ENCODE measurements at places on chromosomes 12 and 14.

DNA sequence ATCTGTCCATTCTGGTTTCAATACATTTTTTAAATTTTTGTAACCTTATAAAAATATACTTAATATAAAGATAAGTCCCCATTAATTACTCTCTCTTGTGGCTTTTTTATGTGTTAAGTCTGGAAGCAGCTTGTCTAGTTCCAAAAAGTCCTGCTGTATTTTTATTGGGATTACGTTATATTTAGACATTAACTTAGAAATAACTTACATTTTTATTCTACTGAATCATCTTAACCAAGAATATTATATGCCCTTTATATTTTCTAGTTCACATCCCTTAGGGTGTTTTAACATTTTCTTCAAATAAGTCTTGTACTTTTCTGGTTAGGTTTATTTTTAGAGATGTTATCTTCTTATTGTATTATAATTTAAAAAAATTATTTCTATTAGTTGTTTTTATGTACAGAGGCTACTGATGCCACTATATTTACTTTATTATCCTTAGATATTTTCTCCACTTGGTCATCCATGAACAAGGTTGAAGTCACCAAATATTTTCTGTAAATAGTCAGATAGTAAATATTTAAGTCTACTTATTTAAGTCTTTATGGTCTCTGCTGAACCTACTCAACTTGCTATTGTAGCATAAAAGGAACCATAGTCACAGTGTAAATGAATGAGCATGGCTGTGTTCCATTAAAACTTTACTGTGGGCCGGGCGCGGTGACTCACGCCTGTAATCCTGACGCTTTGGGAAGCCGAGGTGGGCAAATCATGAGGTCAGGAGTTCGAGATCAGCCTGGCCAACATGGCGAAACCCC lies 132.4 kb upstream of the NEDD1 start:
- DNase-seq: no peak

DNA sequence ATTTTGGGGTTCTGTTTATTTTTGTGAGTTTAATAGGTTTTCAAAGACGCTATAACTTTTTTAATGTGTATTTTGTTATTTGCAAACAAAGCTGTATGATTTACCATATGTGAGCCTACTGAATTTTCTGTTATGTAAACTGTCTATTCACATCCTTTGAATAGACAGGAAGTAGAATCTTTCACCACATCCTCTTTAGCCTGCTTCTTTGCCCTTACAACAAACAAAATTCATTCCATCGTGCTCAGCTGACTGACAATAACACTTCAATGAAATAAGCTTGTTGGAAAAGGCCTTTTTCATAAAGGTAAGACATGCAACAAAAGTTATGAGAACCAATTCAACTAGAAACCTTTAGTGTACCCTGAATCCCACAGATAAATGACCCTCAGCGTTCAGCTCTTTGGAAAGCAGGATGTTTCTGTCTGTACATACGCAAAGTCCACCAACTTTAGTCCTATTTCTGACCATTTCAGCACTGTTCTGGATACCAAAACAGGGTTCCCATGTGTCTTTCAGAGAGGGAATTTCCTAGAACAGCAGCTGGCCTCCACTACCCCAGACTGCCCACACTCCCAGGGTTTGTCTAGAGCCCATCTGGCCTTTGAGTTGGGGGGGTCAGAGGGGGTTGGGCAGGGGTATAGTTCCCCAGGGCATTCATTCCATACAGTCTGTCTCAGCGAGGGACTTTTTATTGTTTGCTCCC lies 71.3 kb downstream of the DUSP6 start:
- DNase-seq: peak; percentile 13

- DNase-seq: no peak
Measured at GRCh38 chr14:22263961-22264360, 325.1 kb downstream of the DAD1 start.

DNA sequence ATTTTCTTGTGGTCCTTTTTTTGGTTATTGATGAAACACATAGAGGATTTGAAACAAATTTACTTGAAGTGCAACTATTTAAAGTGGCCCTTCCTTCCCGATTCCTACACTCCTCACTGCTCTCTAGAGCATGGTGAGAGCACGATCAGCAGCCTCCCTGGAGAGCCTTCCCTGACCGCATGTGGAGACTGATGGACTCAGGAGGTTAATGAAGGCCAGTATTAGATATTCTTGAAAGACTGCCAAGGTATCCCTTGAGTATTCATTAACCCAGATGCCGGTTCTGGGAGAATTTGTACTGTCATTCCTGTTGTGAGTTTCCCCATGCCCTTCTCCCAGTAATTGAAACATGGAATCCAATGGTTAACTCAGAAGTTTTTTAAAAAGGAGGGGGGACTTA lies 102.8 kb upstream of the FGD4 start:
- DNase-seq: no peak

GRCh38 chr14:50039734-50040400 lies 76.5 kb downstream of the VCPKMT start:
- no peak for DNase-seq

DNA sequence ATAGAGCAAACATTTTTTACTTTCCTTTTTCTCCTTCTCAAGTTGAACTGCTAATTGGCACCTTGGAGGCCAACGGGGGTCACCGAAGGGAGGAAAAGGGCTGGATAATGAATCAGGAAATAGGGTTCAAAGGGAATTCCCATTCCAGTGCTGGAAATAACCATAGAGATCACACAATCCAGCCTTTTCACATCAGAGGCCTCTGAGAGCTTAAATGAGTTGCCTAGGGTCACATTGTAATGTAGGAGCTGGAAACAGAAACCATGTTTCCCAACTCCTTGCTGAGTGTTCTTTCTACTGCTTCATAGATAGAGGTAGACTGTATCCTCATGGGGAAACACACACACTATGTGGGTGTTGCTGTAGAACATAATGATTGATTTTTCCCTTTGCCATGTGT lies 60.6 kb upstream of the DDHD1 start:
- no peak for DNase-seq

- DNase-seq: no peak
Measured at GRCh38 chr14:20482382-20482781, 13.2 kb downstream of the PNP start.

- DNase-seq: no peak
Measured at GRCh38 chr12:64522316-64522715, 70.4 kb downstream of the TBK1 start.

DNA sequence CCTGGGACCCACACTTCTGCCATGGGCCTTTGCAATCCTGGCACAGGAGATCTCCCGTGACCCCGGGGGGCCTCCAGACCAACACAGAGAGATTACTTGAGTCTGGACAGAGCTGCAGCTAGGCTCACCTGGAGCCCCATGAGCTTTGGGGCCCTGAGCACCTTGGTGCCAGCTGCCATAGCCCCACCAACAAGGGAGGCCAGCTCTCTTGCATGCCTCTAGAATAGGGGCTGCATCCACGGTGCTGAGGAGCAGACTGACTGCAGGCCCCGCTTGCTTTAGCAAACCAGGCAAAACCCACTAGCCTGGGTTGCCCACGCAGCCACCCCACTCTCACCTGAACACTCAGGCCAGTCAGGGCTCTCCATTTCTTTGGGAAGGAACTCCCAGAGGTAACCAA lies 3.7 kb upstream of the OR4N2 start:
- no peak for DNase-seq

- no peak for DNase-seq
Measured at GRCh38 chr12:120853188-120853587, 51.0 kb downstream of the SPPL3 start.

DNA sequence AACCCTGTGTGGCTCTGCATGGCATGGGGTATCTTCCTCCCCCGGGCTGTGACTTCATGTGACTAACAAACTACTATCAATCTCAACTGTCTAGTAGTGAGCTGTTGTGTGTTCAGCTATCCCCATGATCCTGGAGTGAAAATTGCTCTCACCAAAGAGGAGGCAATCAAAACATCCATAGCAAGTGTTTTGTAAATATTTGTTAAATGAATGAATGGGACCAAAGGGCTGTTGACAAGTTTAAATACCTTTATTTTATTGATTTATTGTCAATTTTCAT lies 138.1 kb upstream of the CPM start:
- DNase-seq: no peak

- no peak for DNase-seq
Measured at GRCh38 chr14:64997108-64997794, 10.6 kb downstream of the FNTB start.

DNA sequence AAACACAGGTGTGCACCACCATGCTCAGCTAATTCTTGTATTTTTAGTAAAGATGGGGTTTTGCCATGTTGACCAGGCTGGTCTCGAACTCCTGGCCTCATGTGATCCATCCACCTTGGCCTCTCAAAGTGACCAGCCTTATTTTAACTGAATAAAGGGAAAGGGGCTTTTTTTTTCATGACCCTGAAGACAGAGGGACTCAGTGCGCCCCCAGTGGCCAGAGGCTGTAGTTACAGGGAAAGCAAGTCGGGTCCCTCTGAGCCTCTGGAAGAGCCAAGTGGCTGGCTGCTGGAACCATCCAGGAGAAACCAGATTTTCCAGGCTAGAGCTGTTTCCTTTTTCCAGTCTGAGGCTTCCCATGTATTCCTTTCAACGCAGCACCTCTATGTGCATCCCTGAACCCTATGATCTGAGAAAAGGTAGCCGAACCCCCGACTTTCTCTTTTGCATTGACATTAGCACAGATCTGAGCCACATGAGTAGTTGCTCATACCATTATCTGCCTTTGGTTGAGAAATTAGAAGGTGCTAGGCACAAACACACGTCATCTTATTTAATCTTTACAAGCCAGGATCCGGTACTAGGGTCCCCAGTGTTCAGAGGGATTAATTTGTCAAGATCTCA lies 342.7 kb downstream of the CACNA1C start:
- DNase-seq: peak; percentile 19
